RPMI7951 (cell line): ENCODE measurements at places on chromosomes 12 and 14. TPM values are rescaled to one million over a fixed set of nuclear protein-coding genes. Genes with fewer than 3 reads are reported as not detected.
A peak's percentile ranks its signal among the peaks of the same experiment; 100 is the strongest.

DNA sequence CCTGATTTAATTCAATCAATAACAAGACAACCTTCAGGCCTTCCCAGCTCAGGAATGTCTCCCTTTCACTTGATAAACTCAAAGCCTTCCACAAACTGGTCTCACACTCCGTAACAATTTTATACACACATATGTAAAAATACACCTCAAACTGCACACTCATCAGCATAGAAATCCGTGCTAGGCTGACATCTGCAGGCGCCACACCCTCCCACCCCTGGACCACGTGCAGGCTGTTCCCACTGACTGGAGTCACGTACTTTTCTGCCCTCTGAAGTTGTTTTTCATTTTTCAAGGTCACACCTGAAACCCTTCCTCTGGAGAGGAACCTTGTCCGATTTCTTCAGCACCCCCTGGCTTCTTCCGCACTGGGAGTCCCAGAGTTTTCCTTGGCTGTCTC is 27.6 kb downstream of the FBXO21 start:
- DNase-seq, result no peak

The ADAM20 gene
- 0.10 and 0.12 TPM in 2 replicates for total RNA-seq

DNA sequence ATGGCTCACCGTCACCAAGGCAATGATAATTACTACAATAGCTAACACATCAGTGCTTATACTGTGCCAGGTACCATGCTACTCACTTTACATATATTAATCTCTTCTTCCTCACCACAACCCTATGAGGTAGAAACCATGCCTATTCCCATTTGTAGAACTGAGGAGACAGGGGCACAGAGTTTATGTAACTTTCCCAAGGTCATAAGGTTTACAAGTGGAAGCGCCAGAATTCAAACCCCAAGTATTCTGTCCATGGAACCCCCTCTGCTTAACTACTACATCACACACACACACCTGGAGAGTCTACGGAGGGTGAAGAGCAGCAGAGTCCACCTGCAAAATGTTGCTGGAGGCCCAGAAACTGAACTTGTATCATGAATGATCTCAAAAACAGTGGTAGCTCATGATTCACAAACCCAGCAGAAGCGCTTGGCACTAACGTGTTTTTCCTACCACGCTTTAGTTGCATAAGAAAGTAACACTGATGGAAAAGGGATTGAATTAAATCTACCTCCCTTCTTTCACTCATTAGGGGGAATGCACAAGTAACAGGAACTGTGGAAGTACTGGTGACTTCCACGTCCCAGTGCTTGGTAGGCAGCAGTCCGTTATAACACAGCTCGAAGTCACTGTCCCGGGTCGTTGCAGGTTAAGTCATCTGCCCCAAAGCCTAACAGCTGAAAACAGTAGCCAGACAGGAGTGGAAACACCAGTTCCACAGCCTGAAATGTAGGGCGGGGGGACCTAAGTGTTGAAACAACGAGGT is 2.0 kb downstream of the ITPR2 start:
- no peak for DNase-seq

The SDSL gene
- total RNA-seq, result 5.5 and 5.6 TPM in 2 replicates

- no peak for DNase-seq
Observed at GRCh38 chr12:93378998-93379325, 1.2 kb downstream of the NUDT4 start.

The GPR65 gene
- under 0.01 and 0.24 TPM in 2 replicates for total RNA-seq

- no peak for DNase-seq
Observed at GRCh38 chr12:57866308-57867019, 19.9 kb upstream of the CTDSP2 start.

GRCh38 chr12:17992002-17992656 is 97.9 kb downstream of the RERGL start:
- peak; percentile 21 for DNase-seq

- no peak for DNase-seq
Observed at GRCh38 chr12:21571046-21571445, 33.6 kb downstream of the GYS2 start.

The LTBP2 gene
- total RNA-seq, result 22.8 and 26.0 TPM in 2 replicates

The BMP4 gene
- total RNA-seq, result 76.8 and 77.1 TPM in 2 replicates

DNA sequence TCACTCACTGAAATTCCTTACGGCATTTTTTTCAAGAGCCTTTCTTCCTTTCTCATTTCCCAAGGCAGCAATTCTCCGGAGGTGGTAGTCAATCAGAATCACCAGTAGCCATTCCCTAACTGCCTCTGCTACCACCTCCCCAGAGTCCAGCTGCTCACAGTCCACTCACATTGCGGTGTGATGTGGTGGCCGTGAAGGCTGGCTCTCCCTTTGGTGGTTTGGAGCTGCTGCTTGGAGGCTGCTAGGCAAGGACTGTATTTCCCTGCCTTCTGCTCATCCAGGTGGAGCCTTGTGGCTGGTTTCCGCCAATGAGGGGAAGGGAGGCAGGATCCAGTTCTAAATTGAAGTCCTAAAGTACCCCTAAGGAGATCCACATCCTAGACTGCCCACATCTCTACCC is 222.0 kb downstream of the ANO2 start:
- no peak for DNase-seq

The ASCL4 gene
- not detected in 2 replicates for total RNA-seq

GRCh38 chr12:94207467-94207848 is 59.1 kb downstream of the PLXNC1 start:
- no peak for DNase-seq

DNA sequence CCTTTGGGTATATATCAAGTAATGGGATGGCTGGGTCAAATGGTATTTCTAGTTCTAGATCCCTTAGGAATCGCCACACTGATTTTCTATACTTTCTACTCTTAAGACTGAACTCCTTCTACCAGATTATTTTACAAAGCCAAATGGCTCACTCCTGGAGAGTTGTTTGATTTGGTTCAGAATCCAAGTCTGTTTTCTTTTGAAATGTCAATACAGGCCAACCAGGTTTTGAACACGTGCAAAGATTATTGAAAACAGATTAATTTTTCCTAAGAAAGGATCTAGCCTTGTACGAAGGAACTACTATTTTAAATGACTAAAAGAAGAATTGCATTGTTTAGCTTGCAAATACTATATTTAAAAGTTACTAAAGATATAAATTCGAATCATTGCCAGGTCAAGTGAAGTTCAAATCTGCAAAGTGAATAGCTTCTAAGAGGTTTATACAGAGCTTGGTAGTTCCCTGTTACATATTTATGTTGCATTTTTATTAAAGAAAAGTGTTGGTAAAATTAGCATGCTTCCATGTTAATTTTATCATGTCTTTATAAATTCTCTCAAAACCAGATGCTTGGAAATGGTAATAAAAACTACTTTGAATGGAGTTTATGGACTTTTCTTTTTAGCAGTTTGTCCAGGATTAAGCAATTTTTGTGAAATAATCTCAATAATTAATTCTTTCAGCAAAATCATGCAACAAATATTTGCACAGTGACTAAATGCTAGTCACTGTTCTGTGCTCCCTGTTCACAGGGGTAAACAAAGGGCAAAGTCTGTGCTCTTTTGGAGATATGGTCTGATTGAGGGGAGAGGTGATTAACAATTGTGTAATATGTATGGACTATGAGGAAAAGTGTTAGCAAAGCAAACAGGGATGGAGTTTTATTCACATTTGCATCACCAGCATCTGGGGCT is 38.9 kb downstream of the GPR65 start:
- DNase-seq, result no peak

DNA sequence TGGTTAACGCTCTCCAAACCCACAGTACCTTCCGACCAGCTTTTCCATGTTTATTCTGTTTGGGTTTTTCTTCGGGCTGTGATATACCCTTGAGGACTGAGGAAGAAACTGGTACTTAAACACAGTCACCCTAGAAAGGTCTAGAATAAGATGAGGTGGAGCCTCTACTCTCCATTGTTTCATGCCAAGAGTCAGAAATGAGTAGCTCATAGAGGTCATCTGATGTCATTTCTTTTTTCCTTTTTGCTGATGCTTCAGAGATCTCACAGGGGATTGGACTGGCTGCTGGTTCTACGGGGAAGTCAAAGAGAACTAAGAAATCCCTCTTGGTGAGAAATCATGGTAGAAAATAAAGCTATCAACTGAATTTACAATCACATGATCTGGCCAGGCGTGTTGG is 538.2 kb upstream of the TMEM132C start:
- DNase-seq, result no peak

DNA sequence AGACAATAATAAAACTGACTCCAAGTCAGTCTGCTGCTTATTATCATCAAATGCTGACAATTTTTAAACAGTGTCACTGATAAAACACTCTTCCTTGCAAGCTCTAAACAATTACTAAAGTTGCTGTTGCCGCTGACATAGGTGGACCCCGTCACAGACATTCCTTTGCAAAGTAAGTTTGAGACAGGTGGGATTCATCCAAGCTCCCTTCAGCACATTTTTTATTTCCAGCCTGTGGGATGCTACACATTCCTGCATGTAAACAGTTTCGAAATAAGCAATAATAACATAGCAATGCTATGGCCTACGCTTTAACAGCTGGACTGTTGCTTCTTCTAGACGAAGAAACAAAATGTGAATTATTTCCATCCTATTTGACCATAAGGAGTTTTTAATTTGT is 85.4 kb upstream of the HIF1A start:
- DNase-seq, result no peak

- peak; percentile 69 for DNase-seq
Observed at GRCh38 chr14:35406506-35407305, 2.2 kb upstream of the NFKBIA start.

DNA sequence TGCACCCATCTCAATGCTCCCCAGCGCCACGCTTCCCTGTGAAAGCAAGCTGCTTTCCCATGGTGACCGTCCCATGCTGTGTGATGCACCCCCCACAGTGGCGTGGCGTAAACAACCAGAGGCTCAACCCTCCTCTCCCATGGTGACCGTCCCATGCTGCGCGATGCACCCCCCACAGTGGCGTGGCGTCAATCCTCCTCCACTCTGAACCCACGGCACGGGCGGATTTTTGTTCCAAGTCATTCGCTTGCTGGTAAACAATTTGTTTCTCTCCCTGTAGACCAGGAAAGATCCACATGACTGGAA is 8.9 kb downstream of the STX2 start:
- no peak for DNase-seq

- peak; percentile 15 for DNase-seq
Observed at GRCh38 chr12:121005346-121005815, 10.9 kb downstream of the C12orf43 start.

The LRFN5 gene
- under 0.01 and 0.12 TPM in 2 replicates for total RNA-seq
